ENCODE measurements at places on chromosomes 7 and 10.

DNA sequence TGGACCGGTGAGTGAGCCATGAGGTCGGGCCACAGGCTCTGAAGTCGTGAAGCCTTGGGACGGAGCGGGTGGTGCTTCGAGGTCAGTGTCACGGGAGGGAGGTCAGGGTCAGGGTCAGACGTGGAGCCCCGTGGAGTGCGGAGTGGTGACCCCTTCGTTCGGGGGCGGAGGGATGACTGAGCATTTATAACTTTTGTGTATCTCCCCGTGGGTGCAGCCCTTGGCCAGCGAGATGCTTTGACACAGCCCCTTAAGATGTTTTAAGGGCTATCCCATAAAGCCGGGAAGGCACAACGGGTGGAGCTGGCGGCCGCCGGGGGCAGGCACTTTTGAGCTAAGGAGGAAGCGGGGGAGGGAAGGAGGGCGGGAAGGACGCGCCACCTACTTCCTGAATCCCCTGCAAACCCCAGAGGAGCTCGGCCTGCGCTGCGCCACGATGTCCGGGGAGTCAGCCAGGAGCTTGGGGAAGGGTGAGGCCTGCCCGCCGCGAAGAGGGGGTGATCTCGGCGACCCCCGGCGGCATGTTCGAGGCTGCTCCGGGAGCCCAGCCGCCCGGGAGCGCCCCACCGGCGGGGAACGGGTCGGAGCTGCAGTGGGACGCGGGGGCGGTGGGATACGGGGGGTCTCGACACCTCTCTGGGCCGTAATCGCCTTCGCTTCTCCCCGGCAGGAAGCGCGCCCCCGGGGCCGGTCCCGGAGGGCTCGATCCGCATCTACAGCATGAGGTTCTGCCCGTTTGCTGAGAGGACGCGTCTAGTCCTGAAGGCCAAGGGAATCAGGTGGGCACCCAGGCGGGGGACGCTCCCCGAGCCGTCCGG lies at the start of gene GSTO1:
TSS of gene GSTO1 (plus strand) at position 400 of the 818 bp plus-strand sequence. CDS start at position 437, 37 bp downstream.
- peak; percentile 90 for DNase-seq

DNA sequence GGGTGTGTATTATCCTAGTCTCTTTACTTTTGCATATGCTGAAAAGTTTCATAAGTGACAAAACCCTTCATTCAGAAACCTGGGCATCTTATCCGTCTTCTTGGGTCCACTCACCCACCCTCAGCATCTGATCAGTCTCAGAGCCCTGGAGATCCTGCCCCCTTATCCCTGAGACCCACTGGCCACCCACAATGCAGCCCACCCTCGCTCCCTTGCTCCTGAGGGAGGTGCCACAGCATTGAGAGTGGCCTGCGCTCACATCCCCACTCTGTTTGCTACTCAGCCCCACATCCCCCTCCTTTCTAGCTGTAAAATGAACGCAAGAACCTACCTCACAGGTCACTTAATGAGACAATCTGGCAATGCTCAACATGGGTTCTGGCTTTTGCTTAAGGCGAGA lies 27.3 kb downstream of the PDIA4 start:
- DNase-seq: no peak

DNA sequence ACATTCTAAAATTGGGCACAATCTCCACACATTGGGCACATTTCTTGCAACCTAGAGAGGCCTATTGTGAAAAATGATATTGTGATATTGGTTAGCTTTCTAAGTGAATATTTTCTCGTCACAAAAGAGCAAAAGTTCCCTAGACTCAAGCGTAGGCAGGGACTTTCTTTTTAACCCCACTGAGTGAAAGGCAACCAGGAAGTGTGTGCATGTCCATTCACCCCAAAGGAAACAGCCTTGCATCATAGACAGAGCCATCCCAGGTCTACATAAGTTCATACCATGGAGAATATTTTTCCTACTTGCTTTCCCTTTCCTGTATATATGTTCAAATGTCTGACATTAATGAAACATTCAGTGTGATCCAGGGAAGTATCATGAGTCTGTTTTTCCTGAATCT lies 84.2 kb upstream of the AGBL3 start:
- DNase-seq: peak; percentile 8

DNA sequence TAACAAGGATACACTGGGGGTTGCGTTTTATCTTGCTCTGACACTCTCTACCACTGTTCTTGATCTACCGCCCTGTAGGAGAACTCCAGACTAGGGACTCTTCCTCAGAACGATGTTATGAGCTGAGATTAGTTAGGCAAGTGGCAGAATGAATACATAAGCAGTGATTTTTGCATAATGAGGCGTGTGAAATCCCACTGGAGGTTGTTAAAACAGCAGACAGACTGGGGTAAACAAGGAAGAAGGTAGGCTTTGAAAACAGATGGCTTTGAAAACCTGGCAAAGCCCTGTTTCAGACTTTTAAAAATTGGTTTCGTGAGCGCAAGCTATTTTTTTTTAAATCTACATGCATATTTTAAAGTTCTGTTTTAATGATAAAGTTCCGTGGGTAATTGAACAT lies 785.2 kb downstream of the TYW1 start:
- no peak for DNase-seq

- no peak for DNase-seq
Observed at GRCh38 chr10:123995082-123995460, 98.3 kb downstream of the CHST15 start.

DNA sequence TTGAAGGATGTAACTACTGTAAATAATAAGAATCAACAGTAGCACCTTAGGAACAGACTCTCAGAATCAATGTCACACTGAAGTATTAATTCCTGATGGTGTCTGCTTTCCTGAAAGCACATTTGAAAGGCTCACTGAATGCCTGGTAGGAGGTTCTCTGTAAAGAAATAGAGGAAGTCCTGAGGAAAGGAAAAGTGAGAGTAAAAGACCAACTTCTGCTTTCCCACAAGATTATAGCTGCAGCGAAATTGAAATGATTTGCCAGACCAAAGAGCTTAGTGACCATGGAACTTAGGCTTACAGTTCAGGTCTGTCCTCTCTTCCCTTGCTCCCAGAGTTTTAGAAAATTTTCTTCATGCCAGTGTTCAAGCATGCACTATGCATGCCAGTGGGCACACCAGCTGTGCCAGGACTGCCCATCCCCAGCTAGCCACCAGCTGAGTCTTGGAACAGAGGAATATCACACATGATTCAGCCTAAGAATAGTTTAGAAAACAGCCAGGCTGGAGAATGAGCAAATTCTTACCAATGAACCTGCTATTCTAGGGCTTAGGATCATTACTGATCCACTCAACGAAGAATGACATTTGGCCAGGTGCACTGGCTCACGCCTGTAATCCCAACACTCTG lies 123.2 kb downstream of the HERPUD2 start:
- DNase-seq: peak; percentile 83

DNA sequence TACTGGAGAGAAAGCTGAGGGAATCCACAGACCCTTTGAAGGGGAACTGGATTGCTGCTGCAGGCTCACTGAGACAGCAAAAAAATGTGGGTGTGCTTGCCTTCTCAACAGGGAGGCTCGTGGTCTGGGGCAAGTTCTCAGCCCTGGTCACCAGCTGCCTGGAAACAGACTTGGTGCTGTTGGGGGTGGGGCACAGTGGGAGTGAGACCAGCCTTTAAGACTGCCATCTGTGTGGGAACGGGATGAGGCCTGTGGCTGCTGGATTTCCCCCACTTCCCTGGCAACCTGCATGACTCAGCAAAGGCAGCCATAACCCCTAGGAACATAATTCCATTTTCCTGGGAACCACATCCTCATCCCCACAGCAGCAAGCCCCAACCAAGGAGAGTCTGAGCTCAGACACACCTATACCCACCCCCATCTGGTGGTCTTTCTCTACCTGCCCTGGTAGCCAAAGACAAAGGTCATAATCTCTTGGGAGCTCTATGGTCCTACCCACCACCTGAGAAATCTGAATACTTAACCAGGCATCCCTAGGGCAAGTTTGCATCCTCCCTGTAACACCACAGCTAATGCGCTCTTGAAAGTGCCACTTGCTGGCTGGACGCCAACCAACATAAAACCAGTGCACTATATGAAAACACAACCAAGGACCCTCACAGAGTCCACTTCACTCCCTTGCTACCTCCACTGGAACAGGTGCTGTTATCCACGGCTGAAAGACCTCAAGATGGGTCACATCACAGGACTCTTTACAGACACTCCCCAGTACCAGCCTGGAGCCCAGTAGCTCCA lies 45.0 kb upstream of the TFEC start:
- DNase-seq: peak; percentile 58

DNA sequence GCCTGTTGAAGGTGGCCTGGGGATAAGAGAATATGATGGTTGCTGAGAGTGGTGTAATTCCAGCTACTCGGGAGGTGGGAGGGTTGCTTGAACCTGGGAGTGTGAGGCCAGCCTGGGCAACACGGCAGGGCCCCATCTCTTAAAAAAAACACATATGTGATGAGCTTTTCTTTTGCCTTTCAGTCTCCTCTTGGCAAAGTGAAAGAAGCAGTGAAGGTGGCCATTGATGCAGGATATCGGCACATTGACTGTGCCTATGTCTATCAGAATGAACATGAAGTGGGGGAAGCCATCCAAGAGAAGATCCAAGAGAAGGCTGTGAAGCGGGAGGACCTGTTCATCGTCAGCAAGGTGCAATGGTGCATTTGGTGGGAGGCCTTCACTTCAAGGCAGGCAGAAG lies 3.1 kb downstream of the AKR1B10 start:
- no peak for DNase-seq

- DNase-seq: no peak
Observed at GRCh38 chr7:24477398-24478136, 95.7 kb upstream of the PALS2 start.

DNA sequence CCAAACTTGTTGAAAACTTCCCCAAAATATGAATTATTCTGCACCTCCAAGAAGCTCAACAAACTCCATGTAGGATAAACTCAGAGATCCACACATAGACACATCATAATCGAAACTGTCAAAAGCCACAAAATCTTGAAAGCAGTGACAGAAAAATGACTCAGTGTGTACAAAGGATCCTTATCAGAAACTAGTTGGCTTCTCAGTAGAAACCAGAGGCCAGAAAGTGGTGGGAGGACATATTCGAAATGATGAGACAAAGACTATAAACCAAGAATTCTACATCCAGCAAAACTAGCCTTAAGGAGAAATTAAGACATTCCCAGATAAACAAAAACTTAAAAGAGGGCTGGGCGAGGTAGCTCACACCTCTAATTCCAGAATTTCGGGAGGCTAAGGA lies 38.5 kb downstream of the MCMBP start:
- no peak for DNase-seq

GRCh38 chr7:137165241-137165640 lies 178.3 kb downstream of the PTN start:
- DNase-seq: no peak

DNA sequence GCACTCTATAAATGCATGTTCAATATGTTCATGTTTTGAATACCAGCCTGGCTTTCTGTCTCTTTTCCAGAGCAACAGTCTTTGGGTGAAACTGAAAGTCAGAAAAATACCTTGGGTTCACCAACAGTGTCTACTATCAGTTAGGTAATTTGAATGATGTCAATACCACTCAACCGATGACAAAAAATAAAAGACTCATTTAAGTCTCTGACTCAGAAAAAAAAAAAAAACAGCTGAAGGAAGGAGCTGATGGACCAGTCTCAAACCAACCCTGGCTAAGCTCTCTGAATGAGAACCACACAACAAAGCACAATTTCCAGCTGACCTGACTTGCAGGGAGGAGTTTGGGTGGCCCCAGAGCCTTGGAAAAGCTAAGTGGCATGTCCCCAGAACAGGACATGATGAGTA lies 42.5 kb downstream of the ABLIM1 start:
- no peak for DNase-seq

DNA sequence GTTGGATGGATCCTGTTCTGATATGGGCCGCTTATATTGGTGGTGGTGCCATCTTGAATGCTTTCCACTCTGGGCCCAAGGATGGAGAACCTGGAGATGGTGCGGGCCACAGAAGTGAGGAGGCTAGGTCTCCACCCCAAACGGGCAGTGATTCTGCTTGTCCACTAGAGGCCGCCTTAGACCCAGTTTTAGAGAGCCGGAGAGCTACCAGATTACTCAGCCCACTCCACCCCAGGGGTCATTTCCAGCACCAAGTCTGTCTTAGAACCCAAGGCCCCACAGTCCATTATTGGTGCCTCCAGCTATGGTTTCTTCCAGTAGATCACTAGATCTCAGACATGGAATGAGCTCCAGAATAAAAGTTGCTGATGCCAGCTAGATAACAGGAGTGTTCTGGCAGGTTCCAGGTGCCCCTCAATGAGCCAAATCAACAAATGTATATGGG lies 11.8 kb upstream of the CAMK2G start:
- peak; percentile 85 for DNase-seq

DNA sequence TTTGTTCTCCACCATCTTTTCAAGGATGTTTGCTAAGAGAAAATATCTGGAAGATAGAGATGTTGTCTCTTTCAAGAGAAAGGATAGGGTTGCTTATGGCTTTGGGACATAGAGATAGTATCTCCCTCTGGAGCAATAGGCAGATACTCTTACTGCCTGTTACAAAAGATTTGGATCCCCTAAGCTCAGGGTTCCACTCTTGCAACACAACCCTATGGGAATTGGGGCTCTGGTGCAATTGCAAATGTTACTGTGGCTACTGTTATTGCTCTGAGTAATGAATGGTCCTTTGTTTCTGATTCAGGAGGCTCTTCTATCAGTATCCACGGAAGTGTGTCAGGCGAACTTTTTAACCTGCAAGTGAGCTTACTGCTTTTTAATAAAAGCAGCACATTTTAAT lies 88.8 kb downstream of the GPR85 start:
- no peak for DNase-seq

- DNase-seq: peak; percentile 62
Observed at GRCh38 chr10:93139059-93139655, 65.5 kb downstream of the CYP26A1 start.

DNA sequence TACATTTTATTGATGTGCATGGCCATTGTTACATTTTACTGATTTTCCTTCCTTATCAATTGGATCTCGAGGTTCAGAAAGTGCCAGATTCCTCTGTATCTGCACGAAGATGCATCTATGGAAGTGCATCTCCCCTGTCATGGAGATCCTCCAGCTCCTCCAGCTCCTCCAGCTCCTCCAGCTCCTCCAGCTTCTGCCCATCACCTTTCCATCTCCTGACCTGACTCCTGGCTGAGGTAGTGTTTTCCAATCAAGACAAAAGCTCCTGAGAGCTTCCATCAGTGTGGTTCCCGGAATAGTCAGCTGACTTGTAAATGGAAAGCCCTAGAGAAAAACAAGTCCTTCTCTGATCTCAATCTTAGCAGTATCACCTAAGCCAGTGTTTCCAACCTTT lies 90.8 kb upstream of the KLF6 start:
- DNase-seq: no peak

- no peak for DNase-seq
Observed at GRCh38 chr7:141709318-141709717, 1.2 kb downstream of the WEE2 start.

- DNase-seq: no peak
Observed at GRCh38 chr10:108908096-108908495, 1015.2 kb downstream of the XPNPEP1 start.

GRCh38 chr7:14899030-14899429 lies 3.5 kb downstream of the DGKB start:
- no peak for DNase-seq

- DNase-seq: peak; percentile 63
Observed at GRCh38 chr7:39700932-39701331, 77.6 kb downstream of the RALA start.

GRCh38 chr10:4407783-4408182 lies 418.2 kb upstream of the AKR1E2 start:
- peak; percentile 87 for DNase-seq
